Muscle of arm (tissue), 14 donors: ENCODE measurements at places on chromosomes 3 and 15. TPM values are rescaled to one million over a fixed set of nuclear protein-coding genes. Genes with fewer than 3 reads are reported as not detected.

GRCh38 chr3:188722963-188723362 lies 448.8 kb upstream of the TPRG1 start:
- DNase-seq = no peak

The TMC3 gene
- 0.07 TPM for polyA plus RNA-seq

GRCh38 chr3:1954632-1955031 lies 144.0 kb upstream of the CNTN4 start:
- DNase-seq = no peak

- DNase-seq = no peak
These were observed 68.5 kb downstream of the C3orf70 start for GRCh38 chr3:185084402-185084801.

The PLAAT1 gene
- 18.0 TPM for polyA plus RNA-seq
